Lower lobe of right lung (tissue), 2 donors: ENCODE measurements at places on chromosomes 4 and X.

GRCh38 chr4:46123913-46124755 is at the start of gene GABRG1:
TSS of gene GABRG1 (minus strand) at chr4:46124054. CDS start at chr4:46123913, 141 bp downstream.
- DNase-seq, result peak; percentile 18

GRCh38 chr4:121875652-121876051 is 5.4 kb upstream of the BBS7 start:
- no peak for DNase-seq

DNA sequence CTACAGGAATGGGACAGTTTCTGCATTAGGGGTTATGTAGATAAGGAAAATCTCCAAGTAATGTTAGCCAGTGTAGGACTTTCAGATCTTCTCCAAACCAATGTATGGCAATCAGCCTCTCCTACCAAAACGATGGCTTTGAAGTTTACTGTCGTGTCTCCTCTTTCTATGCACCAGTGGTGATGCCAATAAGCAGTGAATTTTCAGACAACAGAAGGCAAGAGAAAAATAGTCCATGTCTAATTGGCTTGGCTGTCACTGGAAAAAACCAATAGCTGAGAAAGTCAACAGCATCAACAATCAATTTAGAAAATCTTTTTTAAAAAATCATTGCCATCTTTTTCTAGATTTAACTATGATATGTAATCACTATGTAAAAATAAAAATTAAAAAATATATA is 35.0 kb downstream of the LIMCH1 start:
- DNase-seq, result no peak

GRCh38 chr4:123301923-123302322 is 94.7 kb upstream of the SPRY1 start:
- DNase-seq, result no peak

- no peak for DNase-seq
These were observed 28.2 kb downstream of the PNMA6E start for GRCh38 chrX:153372949-153373348.

- DNase-seq, result no peak
These were observed 45.8 kb downstream of the MGARP start for GRCh38 chr4:139234253-139234652.

DNA sequence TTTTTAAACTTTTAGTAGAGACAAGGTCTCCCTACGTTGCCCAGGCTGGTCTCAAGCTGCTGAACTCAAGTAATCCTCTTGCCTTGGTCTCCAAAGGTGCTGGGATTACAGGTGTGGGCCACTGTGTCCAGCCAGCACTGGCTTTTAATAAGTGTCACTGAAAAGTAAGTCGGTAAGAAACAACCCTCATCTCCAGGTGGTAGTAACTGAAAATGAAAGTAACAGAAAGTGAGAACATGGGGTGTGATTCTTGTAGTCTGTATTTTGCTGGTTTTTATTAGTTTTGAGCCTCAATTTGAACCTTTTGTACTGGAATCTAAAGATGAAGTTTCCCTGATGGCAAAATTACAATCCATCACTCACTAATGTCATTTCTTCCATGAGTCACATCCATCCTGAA is 238.1 kb upstream of the AGA start:
- DNase-seq, result no peak

DNA sequence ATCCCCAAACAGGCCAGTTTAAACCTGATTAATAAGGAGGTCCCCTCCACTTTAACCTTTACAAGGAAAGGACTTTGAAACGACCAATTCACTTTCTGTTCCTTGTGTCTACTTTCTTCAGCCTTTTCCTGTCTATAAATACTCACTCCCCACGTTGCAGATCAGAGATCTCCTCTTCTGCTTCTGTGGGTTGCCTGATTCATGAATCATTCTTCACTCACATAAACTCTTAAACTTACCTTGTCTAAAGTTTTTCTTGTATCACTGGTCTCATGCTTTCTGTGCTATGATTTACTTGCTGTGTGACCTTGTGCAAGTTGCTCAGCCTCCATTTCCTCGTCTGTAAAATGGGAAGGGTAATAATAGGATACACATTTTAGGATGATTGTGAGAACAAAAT is 236.1 kb downstream of the QDPR start:
- no peak for DNase-seq

GRCh38 chr4:8503801-8504200 is 63.2 kb downstream of the TRMT44 start:
- no peak for DNase-seq

- DNase-seq, result no peak
These were observed 277.4 kb upstream of the GATB start for GRCh38 chr4:152038238-152038637.

DNA sequence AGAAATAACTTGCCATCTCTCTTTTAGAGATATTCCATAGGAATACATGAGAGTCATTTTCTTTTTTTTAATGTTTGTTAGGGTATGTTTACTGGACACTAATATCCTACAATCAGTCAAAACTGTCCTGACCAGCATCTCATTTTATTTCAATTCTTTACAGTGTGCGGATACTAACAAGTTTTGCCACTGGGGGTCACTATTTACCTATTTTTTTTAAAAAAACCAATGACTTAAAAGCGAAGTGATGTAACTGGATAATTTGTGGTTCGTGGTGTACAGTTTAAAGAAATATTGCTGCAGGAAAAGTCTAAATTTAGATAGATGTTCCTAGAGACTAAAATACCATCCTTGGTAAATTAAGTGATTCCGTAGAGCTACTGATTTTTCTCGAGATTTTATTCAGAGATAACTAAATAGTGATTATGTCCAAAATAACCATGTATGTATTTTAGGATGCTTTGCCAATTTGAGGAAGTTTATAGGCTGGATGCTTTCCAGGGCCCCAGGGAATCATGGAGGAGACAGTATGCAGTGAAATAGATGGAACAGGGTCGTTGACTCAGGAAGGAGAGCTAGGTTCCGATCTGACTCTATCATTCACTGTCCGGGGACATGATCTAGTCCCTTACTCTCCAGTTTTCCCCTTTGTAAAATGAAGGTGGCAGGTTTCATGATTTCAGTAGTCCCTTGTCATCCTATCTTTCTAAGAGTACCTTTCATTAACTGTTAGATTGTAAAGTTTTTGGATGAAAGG is 34.0 kb upstream of the GNPDA2 start:
- no peak for DNase-seq

DNA sequence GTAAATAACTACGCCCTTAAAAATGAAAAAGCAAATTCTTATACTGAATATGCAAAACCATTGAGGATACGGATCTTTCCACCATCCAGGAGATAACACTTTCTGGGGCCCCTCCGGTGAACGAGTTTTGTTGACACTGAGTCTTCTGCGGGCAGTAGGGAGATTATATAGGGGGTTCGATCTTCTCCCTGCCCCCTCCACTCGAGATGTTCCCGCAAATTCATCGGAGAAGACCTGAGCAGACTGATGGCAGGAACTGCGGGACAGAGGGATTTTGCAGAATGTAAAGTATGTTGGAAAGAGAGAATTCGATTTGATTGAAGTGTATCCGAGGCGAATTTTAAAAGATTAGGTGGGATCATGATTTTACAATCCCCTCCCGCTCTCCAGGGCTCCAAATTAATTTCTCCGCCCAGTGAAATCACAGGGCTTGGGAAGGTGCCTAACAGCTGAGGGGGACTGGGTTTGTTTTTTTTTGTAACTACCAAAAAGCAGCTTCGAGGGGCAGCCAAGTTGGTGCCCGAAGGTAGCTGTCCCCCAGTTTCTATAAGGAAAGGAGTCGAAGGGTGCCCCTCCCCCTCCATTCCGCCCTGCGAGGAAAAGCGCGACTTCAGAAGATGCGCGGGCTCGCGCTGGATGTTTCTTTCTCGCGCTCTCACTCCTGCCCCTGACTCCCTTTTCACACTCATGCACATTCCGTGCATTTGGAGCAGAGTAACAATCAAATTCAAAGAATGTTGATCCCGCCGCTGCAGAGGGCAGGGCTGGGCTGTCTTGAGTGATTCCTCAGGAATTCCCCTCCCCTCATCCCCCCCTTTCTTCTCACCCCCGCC is 1.2 kb downstream of the TMEM255A start:
- DNase-seq, result peak; percentile 43

DNA sequence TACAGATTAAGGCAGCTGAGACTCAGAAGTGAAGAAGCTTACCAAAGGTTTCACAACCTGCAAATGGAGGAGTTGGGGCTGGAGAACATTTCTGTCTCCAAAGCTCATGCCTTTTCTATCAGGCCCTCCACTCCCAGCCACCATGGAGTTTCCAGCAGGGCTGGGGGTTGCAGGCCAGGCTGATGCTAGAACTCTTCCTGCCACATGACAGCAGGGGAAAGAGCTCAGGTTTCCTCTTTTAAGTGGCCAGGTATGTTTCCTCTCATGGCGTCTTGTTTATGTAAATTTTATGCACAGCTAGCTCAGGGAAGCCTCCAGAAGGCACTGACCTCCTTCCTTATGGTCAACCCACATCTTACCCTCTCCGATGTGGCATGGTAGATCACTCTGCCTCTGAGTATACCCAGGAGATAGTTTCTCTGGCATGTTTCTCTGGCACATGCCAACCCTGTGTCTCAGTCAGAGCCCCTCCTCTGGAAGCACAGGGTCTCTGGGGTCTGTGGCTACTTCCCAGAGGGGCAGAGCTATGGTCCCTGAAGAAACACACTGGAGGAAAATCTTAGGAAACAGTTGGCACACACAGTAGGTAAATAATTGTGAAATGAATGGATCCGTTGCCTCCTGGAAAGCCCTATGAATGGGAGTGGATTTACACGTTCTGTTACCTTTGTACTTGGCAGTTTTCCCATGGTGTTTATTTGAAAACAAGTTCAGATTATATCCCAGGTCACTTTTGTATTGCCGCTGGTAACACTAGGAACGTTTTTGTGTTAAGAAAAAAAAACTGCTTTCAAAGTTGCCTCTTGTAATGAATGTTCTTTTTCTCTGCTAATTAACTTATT is 28.9 kb downstream of the PDK3 start:
- DNase-seq, result no peak

DNA sequence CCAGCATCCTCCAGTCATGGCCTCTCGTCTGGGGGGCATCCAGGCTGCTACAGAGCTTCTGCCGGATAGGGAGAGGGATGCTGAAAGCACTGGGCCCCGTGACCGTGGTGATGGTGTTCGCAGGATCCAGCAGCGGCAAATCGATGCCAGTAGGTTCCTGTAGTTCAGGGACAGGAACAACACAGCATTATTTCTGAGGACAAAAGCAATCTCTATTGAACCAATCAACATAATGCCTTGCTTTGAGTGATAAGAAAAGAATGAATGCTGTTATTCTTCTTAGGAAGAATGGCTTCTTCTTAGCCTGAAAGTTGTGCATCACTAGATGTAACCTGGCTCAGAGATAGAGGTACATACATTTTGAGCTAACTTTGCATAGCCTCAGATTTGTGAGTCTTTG is 378.6 kb downstream of the UNC5C start:
- no peak for DNase-seq

GRCh38 chr4:154293427-154293826 is 198.2 kb downstream of the DCHS2 start:
- no peak for DNase-seq

DNA sequence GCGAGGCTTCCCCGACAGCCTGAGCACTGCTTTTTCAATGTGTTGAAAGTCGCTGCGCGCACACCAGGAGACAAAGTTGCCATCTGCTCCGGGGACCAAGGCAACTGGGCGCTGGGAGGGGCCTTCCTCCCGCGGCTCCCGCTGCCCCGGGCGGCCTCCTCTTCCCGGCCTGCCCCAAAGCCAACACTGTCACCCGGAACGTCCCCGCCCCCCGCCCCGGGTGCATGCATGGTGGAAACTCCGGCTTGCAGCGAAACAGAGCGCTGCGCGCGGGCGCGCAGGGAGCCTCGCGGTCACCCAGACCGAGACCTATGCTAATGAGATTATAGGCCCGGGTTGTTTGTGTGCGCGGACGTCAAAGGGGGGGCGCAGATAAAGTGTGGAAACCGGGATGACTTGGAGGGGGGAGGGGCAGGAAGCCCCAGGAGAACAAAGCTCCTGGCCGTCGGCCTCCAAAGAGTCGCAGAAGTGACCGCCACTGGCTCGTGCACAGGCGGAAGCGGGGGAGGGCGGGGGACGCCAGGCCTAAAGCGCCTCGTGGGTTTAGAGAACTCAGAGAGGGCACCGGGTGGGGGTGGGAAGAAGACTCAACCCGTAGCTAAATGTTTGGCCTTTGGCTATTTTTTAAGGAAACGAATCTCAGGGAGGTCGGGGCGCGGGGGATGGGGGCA is 88.8 kb downstream of the BCOR start:
- DNase-seq, result peak; percentile 56

DNA sequence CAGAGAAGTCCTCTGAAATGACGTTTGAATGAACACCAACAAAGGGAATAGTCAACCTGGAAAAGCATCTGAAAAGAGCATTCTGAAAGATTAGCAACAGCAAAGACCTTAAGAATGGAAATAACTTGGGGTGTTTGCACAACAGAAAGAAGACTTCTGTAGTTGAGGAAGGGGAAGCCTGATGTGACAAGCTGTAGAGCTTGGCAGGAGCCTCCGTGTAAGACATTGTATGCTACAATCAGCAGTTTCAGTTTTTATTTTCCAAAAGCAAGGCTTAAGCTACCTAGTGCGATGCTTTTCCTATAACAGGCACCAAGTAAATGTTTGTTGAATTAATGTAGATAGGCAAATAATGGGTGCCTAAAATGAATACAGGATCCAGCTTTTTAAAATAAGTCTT is 484.0 kb downstream of the SPRY1 start:
- no peak for DNase-seq

GRCh38 chrX:154529206-154529612 is 13.2 kb upstream of the FAM3A start:
- DNase-seq, result no peak

DNA sequence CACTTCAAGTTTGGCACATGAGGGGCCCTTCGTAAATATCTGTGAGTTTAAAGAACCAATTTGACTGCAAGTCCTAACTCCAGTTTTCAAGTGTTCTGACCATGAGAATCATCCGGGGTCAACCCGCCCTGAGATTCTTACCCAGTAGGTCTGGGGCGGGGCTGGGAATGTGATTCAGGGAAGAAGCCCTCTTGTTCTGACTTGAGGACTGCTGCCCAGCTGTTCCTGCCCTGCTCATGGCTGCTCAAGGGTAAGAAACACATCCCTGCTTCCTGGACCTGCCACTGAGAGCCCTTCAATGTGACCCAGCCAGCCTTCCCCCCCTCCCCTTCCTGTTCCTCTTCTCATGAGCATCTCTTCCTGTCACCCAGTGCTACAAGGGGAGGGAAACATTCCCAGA is 92.7 kb upstream of the PGRMC2 start:
- no peak for DNase-seq

- DNase-seq, result no peak
These were observed 435.8 kb downstream of the SPRY1 start for GRCh38 chr4:123832173-123833026.

DNA sequence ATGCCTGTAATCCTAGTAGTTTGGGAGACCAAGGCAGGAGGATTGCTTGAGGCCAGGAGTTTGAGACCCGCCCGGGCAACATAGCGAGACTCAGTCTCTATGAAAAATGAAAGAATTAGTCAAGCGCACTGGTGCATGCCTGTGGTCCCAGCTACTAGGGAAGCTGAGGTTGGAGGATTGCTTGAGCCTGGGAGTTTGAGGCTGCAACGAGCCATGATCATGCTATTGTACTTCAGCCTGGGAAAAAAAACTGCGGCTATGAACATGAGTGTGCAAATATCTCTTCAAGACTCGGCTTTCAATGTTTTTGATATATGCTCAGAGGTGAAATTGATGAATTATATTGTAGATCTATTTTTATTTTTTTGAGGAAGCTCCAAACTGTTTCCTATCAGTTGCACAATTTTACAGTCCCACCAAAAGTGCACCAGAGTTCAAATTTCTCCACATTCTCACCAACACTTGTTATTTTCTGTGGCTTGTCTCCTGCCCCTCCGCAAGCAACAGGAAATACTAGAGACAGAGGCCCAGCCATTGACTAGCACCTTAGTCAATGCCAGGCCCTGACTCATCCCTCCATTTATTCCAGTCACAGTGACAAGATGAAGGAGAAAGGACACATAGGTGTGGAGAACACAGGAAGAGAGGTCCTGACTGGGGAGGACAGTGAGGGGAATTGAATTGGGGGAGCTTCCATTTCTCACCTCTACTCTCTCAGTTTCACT is 33.1 kb upstream of the ZNF41 start:
- no peak for DNase-seq
